Psoas muscle (tissue), 8 donors: ENCODE measurements at places on chromosomes 3 and 15.

DNA sequence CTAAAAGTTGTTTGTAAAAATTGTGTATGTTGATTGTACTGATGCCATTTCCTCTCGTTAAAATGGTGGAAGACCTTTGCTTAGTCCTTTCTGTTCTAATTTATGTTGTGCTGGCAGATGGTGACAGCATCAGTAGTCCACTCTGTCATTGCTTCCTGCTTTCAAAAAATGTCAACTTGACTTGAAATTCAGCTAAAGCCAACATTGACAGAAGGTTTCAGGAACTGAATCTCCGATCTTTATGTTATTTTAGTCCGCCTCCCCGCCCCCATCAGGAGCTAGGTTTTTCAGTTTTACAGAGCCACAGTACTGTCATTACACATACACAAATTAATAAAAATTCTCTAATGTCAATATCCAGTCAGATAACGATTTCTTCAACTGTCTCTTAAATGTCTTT lies 1.5 kb downstream of the CEP63 start:
- DNase-seq = no peak

GRCh38 chr15:51263116-51263515 lies 75.3 kb downstream of the CYP19A1 start:
- no peak for DNase-seq

- DNase-seq = no peak
Measured at GRCh38 chr3:154992655-154993054, 87.5 kb upstream of the MME start.

GRCh38 chr15:61702224-61703020 lies 357.8 kb downstream of the VPS13C start:
- DNase-seq = peak; percentile 85
